AG08396 (cell line): ENCODE measurements at places on chromosomes 1 and 21.

DNA sequence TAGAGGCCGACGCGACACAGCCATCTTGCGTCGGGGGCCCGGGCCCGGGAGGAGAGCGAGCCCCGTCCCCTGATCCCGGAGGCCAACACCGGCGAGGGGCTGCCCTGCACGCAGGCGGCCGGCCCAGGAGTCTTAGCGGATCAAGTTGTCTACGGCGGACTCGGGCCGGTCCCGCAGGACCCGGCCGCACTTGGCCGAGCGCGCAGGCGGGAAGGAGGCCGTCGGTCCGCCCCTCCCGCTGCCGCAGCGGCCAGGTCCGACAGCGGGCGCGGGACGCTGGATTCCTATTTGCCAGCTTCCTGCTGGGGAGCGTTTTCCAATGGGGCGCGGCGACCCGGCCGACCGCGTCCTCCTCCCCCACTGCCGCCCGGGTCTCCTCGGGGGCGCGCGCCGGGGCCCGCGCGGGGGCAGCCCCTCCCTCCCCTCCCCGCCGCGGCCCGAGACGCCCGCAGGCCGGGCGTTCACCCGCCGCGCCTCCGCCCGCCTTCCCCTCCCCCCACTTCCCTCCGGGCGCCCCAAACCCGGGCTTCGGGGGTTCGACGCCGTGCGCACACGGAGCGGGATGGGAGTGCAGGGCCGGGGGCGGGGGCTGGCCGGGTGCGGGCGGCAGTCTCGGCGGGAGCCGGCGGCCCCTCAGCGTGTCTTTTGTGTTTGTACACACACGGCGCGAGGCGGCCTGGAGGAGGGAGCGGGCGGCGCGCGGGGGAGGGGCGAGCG lies 517 bp upstream of the H3-3A start:
- DNase-seq: peak; percentile 86

DNA sequence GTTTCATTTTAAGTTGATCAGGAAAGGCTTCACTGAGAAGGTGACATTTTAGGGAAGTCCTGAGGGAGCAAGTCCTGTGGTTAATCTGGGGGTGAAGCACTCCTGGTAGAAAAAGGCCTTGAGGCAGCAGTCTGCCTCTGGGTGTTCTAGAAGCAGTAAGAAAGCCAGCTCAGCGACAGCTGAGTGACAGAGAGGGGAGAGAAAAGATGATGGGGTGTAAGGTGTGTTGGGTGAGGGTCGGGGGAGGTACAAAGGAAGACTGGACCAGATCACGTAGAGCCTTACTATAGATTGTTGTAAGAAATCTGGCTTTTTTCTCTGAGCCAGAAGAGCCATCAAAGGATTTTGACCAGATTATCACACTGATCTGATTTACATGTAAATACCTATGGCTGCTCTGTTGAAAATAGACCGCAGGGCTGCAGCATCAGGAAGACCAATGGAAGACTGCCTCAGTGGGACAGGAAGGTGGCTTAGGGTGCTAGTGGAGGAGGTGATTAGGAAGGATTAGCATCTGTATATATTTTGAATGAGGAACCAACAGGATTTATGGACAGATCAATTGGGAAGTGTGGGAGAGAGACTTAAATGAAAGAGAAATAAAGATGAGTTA lies 131.2 kb downstream of the CDC7 start:
- no peak for DNase-seq

DNA sequence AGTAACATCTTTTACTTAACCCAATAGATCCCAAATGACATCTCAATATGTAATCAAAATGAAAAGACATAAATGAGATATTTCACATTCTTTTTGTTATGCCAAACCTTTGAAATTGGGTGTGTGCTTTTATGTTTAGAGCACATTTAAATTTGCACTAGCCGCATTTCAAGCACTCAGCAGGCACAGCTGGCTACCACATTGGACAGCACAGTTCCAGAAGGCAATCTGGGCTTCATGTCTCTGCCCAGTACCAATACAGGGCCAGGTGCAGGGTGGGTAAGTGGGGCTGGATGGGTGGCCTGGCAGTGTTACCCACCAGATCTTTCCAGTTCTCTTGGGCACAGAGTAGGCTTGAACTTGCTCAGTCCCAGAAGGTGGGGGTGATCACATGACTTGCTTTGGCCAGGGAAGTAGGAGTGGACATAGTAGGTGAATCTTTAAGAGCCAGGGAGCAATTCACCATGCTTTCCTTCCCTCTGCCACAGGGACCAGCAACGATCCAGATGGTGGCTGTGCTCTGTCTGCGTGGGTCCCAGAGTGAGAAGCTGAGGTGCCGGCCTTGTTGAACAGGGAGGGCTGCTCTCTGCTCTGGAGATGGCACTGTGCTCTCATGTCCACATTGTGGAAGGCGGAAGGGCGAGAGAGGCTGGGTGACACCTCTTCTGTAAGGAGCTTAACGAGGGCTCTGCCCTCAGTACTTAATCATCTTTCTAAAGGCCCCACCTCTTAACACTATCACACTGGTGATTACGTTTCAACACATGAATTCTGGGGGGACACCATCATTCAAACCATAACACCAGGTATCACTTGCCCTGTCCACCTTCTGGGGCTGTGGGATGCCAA lies 261.4 kb downstream of the GRIK3 start:
- no peak for DNase-seq

DNA sequence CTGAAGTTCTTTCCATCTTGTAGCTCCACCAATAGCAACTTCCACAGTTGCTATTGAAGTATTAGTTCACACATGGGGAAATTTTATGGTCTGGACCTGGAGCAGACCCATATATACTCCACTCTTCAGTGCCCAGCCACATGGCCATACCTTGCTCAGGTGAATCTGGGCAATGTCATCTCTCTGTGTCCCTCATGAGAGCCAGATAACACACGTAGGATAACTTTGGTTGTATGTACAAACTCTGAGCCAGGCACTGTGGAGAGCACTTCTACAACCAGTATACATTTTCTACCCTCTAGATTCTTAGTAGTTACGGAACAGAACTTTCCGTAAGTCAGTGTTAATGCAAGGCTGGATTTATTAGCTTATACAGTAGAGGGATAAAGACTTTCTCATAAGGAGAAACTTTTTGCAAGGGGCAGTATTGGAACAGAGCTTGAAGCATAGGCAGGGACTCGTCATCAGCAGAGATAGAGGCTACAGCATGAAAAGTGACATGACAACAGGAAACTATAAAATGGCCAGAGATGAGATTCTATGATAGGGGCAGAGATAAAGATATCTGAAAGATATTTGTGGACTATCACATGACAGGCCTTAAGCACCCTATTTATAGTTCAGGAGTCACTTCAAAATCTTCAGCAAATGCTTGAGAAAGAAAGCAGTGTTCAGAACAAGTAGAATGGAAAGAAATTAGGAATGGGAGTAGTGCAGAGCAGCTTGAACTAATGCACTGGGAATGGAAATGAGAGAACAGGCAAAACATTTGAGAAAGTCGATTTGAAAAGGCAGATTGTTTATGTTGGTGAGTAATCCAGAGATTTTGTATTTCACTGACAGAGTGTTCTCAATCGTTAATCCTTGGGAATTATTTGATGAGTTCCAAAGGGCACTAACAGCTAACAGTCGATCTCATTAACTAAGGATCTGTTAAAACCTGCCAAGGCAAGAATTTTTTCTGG lies 481.8 kb downstream of the USP25 start:
- no peak for DNase-seq

DNA sequence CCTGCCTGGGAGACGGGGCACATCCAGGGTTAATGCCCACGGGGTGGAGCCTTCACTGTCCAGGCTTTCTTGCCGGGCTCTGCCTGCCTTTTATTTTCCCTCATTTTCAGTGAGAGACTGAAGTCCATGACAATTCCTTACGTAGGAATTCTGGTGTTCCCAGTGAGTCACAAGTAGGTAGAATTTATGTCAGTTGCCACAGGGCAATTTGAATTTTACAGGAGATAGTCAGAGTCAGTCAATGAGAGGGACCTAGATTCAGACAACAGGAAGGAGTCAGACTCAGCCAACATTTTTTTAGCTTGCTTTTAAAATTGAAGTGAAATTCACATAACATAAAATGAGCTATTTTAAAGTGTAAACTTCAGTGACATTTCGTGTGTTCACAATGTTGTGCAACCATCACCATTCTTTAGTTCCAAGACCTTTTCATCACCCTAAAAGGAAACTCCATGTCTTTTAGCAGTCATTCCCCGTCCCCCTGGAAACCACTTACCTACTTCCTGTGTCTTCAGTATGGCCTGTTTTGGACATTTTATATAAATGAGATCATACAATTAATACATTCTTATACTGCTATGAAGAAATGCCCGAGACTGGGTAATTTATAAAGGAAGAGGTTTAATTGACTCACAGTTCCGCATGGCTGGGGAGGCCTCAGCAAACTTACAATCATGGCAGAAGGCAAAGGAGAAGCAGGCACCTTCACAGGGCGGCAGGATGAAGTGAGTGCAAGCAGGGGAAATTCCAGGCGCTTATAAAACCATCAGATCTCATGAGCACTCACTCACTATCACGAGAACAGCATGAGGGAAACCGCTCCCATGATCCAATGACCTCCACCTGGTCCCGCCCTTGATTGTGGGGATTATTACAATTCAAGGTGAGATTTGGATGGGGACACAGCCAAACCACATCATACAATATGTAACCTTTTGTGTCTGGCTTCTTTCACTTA lies 14.6 kb downstream of the AJAP1 start:
- no peak for DNase-seq

GRCh38 chr1:3011127-3011526 lies 10.1 kb upstream of the ACTRT2 start:
- DNase-seq: no peak

- no peak for DNase-seq
Measured at GRCh38 chr21:17795146-17796036, 23.8 kb downstream of the C21orf91 start.

- no peak for DNase-seq
Measured at GRCh38 chr1:167532375-167532774, 14.0 kb upstream of the CD247 start.

GRCh38 chr1:39268906-39269305 lies 64.4 kb downstream of the MACF1 start:
- no peak for DNase-seq

DNA sequence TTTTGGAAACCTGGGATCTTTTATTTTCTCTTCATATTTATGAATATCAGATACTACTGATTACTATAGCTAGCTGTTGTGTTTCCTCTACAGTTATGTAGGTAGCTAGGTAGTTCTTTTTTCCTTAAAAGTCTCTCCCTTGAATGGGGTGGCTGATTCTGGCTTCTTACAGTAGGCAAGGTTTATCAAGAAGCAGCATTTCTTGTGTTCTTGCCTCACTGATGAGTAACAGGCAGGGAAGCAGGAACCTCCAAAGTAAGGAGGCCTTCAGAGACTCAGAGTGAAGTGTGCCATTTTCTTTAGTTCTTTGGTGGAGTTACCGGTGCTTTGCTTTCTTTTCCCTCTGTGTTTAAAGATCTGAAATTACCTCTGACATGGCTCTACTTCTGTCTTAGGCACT lies 56.0 kb downstream of the ZMYM4 start:
- peak; percentile 17 for DNase-seq

DNA sequence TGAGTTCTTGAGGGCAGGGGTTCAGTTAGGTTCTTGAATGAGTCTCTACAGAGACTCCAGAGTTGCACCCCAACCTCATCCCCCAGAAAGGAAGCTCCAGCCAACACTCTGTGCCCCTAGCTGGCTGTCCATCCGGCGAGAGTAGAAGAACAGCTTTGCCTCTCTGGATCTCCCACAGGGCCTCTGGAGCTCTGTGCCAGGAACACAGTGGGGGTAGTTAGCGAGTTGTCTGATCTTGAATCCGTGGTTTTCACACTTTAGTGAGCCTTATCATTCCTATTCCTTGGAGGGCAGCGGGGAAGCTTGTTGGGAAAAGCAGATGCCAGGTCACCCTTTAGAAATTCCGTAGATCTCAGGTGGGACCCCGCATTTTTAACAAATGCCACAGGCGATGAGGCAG lies 45.0 kb downstream of the STUM start:
- DNase-seq: no peak

- DNase-seq: no peak
Measured at GRCh38 chr1:154609398-154610380, 1.7 kb upstream of the ADAR start.

DNA sequence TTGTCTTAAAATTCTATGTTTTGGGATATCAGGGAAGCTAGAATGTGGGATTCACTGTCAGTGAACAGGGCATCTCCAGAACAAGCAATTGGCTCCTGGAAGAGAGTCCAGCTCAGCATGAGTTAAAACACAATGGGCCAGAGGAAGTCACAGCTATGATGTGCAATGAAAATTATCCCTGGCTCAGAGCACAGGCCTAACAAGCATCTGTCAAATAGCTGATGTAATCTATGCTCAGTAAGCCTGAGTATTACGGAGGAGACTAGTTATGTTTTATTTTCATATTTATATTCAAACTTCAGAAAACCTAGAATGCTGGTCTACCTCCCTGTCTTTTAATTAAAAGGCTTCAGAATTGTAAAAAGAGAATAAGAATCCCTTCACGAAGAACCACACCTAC lies 41.6 kb downstream of the PARP1 start:
- DNase-seq: no peak

DNA sequence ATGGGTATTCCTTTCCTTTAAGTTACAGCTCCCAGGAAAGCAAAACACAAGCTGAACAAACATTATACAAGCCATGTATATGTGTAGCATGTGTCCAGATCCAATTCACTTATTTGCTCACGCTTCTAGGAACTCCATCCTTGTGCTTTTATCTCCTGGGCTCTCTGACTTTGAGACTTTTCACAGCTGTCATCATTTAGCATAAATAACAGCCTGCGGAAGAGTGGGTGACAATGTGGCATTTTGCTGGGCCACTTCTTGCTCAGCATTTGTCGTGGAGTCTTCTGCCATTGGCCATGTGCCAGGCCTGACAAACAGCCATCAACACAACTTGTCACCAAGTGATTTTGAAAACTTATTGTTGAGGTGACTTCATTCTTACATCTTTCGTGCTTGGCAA lies 164.3 kb downstream of the KIF26B start:
- no peak for DNase-seq

DNA sequence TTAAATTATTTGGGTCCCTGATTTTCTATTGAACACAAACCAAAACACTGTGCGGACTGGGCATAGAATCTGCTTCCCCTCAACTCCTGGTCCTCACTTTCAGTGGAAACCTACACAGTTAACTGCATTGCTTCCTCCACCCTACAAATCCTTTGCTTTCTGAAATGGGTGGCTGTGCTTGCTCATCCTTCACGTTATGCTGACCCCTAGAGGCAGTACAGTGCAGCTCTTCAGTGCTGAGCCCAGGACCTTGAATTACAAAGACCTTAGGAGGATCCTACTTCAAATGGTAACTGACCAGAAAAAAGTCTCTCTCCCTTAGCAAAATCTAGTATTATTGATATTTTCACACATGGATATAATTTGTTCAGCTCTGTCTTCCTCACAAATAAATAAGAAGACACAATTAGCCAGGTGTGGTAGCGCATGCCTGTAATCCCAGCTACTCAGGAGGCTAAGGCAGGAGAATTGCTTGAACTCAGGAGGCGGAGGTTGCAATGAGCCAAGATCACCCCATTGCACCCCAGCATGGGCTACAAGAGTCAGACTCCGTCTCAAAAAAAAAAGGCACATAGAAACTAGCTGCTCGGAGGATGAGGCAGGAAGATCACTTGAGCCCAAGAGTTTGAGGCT lies 63.4 kb upstream of the L1TD1 start:
- DNase-seq: peak; percentile 70

GRCh38 chr1:156700736-156701531 lies 4.4 kb downstream of the CRABP2 start:
- DNase-seq: no peak

- DNase-seq: no peak
Measured at GRCh38 chr1:76430531-76430930, 356.0 kb downstream of the ST6GALNAC3 start.
